ENCODE measurements at places on chromosomes 2 and 18.

DNA sequence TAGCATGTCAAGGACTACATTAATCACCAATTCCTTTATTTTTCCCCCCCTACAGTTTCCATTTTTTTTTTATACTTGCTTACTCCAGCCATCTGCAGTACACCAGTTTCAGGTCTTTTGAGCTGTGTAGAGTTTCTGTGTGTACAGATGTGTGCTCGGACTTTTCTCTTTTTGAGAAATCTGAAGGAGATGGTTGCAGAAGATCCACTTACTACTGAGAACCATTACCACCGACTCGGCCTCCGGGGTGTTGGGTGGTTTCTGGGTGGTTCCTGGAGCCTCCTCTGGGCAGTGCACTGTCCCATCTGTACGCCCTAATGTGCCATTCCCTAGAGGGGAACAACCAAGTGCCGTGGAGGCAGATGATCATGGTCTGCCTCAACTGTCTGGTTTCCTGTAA is 15.4 kb upstream of the LYPD6B start:
- no peak for DNase-seq

GRCh38 chr2:135773917-135774316 is 32.3 kb downstream of the UBXN4 start:
- no peak for DNase-seq

GRCh38 chr2:164530464-164530863 is 90.8 kb downstream of the GRB14 start:
- no peak for DNase-seq

DNA sequence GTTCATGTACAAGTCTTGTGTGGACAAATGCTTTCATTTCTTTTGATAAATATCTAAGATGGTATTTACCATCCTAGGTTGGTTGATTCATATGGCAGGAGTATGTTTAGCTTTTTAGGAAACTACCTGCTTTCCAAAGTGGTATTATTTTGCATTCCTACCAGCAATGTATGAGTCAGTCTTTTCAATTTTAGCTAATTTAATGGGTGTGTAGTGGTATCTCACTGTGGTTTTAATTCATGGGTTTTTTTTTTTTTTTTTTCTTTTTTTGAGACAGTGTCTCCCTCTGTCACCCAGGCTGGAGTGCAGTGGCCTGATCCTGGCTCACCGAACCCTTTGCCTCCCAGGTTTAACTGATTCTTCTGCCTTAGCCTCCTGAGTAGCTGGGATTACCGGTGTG is 4.2 kb downstream of the ZNF512 start:
- DNase-seq, result no peak

DNA sequence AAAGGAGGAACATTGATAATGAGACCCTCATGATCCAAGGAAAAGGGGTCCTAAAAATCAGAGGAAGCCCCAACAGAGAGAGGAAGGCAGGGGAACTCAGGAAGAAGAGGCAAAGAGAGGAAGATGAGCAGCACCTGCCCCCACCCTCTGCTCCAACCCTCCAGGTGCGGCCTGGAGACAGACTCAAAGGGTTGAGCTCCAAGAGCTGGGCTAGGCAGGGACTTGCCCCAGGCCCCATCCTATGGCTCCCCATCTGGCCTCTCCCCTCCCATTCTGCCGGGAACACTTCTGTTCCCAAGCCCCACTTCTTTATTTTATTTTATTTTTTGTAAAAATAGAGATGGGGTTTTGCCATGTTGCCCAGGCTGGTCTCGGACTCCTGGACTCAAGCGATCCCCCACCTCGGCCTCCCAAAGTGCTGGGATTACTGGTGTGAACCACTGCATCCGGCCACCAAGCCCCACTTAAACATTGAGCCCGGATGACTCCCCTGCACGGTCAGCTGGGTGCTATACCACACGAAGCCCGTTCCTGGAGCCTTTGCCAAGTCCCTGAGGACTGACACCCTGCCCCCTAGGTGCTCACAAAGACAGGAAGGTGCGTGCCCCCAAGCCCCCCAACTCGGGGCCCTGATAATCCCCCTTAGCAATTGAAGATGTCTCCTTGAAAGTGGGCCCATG is 3.8 kb upstream of the GPR55 start:
- DNase-seq, result peak; percentile 1

- no peak for DNase-seq
These were observed 79.0 kb downstream of the TLK1 start for GRCh38 chr2:171081649-171082111.

DNA sequence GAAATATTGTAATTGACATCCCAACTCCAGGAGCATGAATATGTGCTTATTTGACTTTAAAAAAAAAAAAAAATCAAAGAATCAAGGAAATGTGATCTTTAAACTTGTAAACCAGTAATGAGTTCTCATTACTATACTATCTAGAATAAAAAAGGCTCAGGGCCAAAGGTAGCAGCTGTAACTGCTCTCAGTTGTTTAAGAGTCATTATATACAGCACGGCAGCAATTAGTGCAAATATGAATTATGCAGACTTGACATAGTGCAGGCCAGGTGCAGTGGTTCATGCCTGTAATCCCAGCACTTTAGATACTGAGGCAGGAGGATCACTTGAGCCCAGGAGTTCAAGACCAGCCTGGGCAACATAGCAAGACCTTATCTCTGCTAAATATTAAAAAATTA is 125.7 kb upstream of the TTC39C start:
- DNase-seq, result no peak

DNA sequence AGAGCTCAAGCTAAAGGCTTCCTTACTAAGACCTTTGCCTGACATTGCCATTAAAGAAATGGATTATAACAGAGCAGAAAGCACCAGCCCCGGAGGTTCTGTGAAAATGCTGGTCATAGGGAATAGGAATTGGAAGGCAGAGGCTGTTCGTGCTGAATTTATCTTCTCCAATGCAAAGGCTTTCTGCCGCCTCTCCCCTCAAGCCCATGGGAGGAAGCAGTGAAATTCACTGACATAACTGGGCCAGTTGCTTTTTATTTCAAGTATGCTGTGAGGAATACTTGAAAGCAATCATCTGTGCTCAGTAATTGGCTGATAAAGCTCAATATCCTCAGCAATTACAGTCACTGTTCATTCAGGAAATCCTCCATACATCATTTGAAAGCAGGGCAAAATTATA is 85.4 kb upstream of the LINC00305 start:
- no peak for DNase-seq

- no peak for DNase-seq
These were observed 123.6 kb upstream of the STK17B start for GRCh38 chr2:196295005-196295404.

DNA sequence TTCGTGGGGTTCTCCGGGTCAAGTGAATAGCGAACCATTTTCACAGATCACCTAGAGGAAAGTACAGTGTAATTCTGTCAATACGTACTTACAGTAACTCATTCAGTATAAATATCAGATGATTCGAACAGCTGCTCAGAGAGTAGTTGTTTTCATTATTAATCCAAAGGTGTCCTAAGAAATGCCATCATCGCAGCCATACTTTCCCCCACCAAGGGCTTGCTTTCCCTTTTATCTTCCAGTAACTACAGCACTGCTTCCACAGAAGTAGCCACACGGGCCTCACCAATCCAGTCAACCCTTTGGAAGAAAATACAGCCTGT is 4.5 kb upstream of the C18orf32 start:
- DNase-seq, result no peak

GRCh38 chr2:23826040-23826439 is 100.9 kb downstream of the ATAD2B start:
- no peak for DNase-seq

DNA sequence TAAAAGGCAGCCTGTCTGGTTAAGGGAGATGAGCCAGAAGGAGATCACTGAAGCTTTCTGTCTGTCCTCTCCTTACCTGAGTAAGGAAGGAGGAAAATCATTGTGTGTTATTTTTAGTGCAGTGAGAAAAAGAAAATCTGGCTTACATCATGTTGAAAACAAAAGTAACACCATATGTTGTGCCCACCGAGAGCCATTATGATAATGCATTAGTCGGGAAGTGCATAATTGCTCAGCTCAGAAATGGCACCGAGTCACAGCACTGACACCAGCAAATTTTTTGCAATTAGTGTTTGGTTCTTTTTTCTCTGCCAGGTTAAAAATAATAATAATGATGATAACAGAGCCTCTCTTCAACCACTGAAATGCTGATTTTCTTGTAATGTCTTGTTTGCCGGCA is 46.6 kb downstream of the HNMT start:
- DNase-seq, result no peak

DNA sequence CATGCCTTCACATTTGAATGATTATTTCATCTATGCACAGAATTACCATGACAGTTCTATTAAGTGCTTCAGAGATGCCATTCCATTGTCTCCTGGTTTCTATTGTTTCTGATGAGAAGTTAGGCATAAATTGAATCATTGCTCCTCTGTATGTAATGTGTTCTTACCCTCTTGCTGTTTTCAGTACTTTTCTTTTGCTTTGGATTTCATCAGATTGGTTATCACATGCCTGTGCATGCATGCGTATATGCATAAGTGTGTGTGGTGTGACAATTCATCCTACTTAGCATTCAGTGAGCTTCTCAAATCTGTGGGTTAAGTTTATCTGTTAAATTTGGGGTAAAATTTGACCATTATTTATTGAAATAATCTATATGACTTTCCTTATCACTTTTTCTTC is 263.3 kb upstream of the RND3 start:
- no peak for DNase-seq

GRCh38 chr2:231680285-231680991 is 27.9 kb upstream of the PTMA start:
- DNase-seq, result peak; percentile 70

- DNase-seq, result no peak
These were observed 365.0 kb downstream of the HRH4 start for GRCh38 chr18:24825397-24825796.

DNA sequence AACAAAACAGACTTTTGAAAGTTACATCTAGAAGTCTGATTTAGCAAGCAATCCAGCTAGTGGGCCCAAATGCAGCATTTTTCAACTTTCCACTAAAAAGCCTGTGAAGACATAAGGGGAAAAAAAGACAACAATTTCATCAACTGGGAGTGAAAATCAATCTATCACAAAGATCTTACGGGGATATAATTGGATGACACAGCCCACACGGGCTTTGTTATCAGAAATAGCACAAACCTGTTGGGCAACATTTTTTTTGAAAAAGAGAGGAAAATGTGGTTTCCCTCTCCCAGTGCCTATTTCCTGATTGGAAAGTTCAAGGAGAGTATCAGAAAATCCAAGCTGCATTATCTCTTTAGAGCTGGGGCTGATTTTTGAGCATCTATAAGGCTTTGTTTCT is 132.7 kb downstream of the EVA1A start:
- no peak for DNase-seq

DNA sequence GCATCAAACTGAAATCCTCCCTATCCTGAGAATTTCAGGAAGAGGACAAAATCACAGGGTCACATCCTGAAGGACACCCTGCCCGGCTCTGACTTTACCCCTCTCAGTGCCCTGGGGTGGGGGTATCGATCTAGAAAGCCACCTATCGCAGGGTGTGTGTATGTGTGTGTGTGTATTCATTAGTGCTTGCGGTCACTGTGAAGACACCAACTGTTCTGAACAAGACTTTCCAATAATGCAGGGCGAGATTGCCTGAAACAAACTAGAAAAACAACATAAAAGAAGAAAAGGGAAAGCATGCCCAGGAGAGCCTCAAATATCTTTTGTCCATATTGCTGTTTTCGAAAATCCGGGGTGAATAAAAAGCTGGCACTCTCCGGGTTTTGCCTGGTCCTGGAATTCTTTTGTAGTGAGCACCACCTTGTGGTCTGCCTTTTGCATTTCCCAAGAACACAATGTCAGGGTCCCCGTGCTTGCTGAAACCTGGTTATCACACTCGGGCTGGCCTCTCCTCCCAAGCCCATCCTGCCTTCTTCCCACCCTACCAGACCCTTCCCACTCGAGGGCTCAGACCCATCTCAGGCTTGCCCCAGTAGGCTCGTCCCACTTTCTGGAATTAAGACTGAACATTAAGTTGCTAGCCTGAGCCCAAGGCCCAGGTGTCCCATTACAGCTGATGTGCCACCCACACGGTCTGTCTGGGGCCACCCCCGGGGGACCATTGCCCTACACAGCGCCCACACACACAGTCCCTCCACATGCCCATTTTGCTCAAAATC is 25.0 kb upstream of the COPS8 start:
- DNase-seq, result peak; percentile 37

DNA sequence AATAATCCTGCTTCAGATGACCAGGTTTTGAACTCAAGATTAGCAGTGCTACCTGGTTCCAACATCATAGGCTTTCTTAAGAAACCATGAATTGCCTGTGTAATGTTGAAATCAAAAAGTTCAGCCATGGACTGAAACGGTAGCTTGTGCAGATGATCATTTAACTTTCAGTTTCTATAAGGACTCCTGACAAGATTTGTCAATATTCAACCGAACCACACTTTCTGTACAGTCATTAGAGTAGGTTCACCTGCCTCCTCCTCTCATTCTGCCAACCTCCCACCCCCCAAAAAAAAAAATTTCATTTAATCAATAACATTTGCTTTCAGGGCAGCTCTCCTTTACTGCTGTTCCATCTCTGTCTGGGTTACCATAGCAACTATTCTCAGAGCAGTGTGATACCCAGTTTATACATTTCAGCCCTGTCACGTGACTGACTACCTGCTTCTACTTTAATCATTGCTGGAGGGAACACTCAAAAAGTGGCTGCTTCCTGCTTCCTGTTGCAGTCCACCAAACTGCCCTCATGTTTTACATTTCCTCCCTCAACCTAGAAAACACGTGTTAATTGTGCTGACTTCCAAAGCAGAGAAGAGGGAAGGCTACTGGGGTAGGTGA is 275.5 kb downstream of the SS18 start:
- DNase-seq, result no peak

GRCh38 chr2:42879913-42880737 is 87.7 kb upstream of the HAAO start:
- DNase-seq, result no peak

- DNase-seq, result peak; percentile 47
These were observed 188.1 kb downstream of the LAMA1 start for GRCh38 chr18:6929370-6930102.

DNA sequence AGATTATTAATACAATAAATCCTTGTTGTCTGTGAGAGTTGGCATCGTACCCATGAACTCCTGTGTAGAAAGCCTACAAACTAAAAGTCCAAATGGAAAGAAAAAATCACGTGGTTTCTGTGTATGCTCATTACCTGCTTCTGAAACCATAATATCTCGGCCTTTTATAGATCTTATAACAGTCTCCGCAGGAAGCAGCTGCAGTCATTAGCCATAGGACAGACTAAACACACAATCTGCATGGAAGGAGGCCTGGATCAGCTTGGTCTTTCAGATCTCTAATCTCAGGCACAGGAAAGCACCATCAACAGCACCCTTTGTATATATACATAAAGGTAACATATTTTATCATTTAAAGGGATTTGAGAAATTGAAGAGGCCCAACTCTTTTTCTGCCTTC is 508.9 kb upstream of the TCF4 start:
- no peak for DNase-seq

GRCh38 chr18:48657447-48658120 is 118.8 kb downstream of the CTIF start:
- no peak for DNase-seq
